RWPE1 (cell line): ENCODE measurements at places on chromosomes 11 and 22.

DNA sequence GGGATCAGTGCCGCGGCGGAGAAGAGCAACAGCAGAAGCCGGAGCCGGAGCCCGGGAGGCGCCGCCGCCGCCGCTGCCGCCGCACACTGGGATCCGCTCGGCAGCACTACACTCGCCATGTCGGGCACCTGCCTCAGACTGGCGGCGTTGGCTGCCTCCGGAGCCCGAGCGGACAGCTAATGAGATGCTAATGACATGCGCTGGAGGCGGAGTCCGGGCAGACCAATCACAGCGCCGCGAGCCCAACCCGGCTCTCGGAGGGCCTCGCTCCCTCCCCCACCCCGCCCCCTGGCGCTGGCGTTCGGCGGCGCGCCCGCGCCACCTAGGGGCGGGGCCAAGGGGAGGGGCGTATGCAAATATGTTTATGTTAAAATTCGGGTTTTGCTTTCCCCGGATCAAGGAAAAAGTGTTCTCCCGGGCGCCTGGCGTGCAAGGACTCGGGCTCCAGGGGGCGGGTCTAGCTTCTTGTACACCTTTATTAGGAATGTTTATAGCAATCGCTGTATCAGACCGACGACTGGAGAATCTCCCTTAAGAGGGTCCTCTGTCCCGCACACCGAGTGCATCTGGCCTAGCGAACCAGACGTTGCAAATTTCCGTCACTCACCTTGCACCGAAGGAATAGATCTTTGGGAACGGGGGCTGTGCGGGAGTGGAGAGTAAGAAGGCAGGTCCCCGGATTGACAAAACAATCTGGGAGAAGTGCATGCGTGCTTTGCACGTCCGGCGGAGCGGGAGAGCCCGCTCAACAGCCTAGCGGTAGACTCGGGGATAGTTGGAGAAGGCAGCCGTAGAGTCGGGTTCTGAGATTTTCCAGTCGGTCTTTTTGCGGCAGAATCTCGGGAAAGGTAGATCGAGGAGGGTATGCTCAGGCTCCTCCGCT lies at the start of gene CADM1:
Gene CADM1, minus strand, starts transcription at position 140 of the 883 bp plus-strand sequence.
- DNase-seq = peak; percentile 91

DNA sequence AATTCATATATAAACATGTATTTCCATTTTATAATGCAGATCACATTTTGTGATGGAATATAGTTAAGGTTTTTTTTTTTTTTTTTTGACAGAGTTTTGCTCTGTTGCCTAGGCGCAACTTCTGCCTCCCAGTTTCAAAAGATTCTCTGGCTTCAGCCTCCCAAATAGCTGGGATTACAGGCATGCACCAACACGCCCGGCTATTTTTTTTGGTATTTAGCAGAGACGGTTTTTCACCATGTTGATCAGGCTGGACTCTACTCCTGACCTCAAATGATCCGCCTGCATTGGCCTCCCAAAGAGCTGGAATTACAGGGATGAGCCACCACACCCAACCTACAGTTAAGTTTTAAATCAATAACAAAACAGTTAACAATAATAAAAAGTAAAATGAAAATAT lies 18.8 kb downstream of the XKR3 start:
- no peak for DNase-seq

GRCh38 chr11:111700162-111700561 lies 66.0 kb downstream of the PPP2R1B start:
- DNase-seq = no peak

DNA sequence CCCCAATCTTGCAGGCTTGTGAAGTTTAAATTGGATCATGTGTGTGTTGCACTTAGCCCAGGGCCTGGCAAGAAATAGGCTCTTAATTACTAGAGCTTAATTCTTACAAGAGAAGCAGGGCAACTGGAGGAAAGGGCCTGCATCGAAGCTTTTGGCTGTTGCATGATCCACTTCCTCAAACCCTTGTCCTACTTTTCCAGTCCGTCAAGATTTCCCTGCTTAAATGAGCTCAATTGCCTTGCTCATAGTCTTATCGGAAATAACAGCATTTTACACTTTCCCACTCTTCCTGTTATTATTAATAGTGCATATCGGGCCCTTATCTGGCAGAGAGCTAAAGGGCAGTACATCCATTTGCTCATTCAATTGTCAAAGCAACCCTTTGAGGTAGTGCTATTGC lies 18.1 kb downstream of the DTX4 start:
- DNase-seq = no peak

- no peak for DNase-seq
Observed at GRCh38 chr11:62181097-62181496, 8.9 kb upstream of the SCGB1D1 start.

DNA sequence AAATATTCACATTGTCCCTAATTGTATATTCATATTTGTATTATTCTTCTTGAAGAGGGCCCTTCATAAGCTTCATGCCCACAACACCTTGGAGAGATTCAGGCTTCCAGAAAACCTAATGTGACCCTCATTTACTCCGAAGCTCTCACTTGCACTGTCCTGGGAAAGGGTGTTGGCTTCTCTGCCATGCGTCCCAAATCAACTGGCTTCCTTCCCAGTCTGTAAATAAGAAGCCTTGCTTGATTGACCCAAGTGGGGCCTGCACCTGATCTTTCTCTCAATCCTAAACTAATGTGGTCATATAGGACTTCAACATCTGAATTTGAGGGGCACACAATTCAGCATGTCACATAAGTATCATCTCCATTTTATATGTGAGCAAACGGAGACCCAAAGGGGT lies 40.5 kb upstream of the ZBTB16 start:
- DNase-seq = no peak
